ENCODE measurements at places on chromosomes 13 and 19.
A peak's percentile ranks its signal among the peaks of the same experiment; 100 is the strongest.

- no peak for DNase-seq
Observed at GRCh38 chr13:37539976-37540605, 58.5 kb downstream of the POSTN start.

GRCh38 chr13:90577726-90578125 is 769.8 kb upstream of the MIR17HG start:
- DNase-seq: no peak

GRCh38 chr13:31749929-31750328 is 10.6 kb downstream of the RXFP2 start:
- no peak for DNase-seq

DNA sequence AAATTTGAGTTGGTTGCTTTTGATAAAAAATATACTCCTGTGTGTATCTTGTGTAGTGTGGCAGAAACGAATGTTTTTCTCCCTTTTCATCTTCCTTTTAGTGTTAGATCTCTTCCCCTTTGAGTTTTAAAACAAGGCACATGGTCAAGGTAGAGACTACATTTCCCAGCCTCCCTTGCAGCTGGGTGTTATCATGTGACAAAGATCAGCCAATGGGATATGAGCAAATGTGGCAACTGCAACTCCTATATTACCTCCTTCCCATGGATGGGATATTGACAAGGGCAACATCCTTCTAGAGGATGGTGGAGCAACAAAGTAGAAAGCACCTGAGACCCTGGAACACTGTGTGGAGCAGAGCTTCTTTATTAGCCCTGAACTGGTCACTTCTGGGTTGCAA is 42.4 kb downstream of the ADGRE3 start:
- DNase-seq: no peak

GRCh38 chr19:10107254-10107653 is 1.1 kb downstream of the PPAN start:
- no peak for DNase-seq

DNA sequence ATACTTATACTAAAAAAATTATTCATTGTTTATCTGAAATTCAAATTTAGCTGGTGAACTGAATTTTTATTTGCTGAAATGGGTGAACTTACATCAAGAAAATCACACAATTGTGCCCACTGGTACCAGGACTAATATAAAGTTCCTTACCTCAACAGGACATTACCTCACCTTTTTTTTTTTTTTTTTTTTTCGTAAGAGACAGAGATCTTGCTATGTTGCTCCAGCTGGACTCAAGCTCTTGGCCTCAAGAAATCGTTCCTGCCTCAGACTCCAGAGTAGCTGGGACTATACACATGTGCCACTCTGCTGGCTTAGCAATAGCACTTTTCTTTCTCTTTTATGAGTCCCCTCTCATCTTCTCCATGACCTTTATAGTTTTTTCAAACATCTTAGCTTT is 22.5 kb upstream of the NDFIP2 start:
- no peak for DNase-seq

DNA sequence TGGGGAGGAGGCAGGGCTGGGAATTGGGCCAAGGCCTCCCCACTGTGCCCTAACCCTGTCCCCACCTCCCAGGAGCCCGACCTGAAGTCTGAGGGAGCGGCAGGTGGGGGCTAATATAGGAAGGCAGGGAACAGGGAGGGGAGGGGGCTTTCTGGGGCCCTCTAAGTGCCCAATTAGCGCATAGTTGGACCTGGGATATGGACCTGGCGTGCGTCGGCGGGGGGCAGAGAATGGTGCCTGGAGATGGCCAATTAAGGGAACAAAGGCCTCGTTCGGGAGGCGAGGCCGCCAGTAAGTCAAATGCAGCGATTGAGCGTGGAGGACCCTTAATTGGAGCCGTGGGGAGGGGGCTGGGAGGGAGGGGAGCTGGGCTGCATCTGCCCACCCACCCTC is at the start of gene C19orf85:
C19orf85 (minus strand) TSS at position 90 of the 393 bp plus-strand sequence. CDS start 197 bp downstream, outside the sequence.
- DNase-seq: no peak

DNA sequence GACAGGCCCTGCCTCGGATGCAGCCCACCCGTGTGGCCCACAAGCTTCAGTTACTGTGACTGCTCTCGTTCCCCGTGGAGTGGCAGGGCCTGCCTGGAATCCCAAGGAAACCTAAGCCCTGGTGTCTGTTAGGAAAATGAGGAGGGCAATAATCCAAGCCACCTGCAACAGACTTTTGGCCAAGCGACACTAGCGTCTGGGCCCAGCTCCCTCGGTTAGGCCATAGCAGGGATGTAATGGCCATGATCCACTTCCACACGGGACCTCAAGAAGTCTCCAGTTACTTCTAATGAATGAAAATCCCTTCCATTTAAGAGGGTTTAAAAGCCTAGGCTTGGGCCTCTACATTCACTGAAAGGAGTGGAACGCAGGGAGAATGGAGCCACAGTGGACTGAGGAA is 8.9 kb downstream of the ZC3H4 start:
- DNase-seq: peak; percentile 51

GRCh38 chr13:30805603-30806011 is 70.3 kb downstream of the ALOX5AP start:
- DNase-seq: peak; percentile 77

GRCh38 chr13:101452519-101453485 is at the start of gene ITGBL1:
Gene ITGBL1, plus strand, starts transcription at chr13:101452675. Its CDS starts 159 bp downstream, at chr13:101452834.
- peak; percentile 52 for DNase-seq

- no peak for DNase-seq
Observed at GRCh38 chr19:15298847-15299567, 33.3 kb downstream of the BRD4 start.

GRCh38 chr13:33392794-33393405 is 107.3 kb upstream of the STARD13 start:
- no peak for DNase-seq

GRCh38 chr19:35797663-35798062 is 15.0 kb downstream of the PRODH2 start:
- no peak for DNase-seq

GRCh38 chr13:51916051-51916818 is 54.5 kb downstream of the CCDC70 start:
- DNase-seq: no peak

GRCh38 chr13:30796631-30797601 is 61.6 kb downstream of the ALOX5AP start:
- DNase-seq: no peak

DNA sequence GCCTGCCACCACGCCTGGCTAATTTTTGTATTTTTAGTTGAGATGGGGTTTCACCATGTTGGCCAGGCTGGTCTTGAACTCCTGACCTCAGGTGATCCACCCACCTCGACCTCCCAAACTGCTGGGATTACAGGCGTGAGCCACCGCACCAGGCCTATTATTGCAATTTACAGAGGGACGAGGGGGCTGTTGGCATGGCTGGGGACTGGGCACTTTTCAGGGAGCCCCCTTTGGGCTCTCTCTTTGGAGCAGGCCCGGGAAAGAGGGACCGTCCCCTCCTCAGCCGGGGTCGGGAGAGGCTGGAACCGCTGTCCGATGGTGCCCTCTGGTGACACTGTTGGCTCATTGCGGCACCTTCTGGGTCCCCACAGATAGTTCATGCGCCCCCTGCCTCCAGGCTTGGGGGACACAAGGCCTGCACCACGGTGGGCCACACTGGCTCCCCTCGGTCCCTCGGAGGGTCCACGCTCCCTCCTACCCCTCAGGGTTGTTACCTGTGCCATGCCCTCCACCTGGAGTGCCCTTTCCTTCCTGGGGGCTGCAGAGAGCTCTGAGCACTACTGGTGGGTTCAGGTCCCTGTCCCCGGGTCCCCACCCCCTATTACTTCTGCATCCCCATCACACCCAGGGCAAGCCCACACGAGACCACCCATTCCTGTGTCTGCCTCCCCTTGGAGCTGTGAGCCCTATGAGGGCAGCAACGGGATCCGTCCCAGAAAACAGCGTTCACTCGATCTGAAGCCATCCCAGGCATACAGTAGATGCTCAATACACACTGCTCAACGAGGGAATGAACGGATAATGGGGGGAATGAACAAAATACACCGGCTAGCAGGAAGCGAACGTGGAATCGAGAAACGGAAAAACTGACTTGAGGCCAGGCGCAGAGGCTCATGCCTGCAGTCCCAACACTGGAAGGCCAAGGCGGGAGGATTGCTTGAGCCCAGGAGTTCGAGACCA is 12.5 kb downstream of the FEM1A start:
- DNase-seq: peak; percentile 81

DNA sequence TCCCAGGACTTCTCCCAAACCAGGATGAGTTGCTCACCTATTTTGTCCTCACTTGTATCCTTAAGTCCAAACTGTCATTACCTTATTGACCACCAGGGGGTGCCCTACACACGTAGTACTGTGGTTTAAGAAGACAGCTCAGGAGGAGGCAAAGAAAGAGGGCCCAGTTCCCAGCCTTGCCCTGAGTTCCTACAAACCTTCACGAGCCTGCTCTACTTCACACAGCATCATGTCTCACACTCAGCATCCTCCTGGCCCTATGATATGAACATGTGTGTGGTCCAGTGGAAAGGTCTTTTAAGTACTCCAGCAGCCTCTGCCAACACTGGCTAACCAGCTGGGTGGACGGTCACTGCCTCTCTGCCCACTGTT is 8.1 kb upstream of the ZNF784 start:
- DNase-seq: peak; percentile 91

- no peak for DNase-seq
Observed at GRCh38 chr19:28999724-29000433, 213.1 kb downstream of the UQCRFS1 start.

- DNase-seq: no peak
Observed at GRCh38 chr13:32116210-32116609, 84.6 kb downstream of the FRY start.

- no peak for DNase-seq
Observed at GRCh38 chr19:56116606-56117005, 4.5 kb downstream of the ZNF787 start.

GRCh38 chr13:37364007-37364406 is 234.6 kb downstream of the POSTN start:
- DNase-seq: no peak

DNA sequence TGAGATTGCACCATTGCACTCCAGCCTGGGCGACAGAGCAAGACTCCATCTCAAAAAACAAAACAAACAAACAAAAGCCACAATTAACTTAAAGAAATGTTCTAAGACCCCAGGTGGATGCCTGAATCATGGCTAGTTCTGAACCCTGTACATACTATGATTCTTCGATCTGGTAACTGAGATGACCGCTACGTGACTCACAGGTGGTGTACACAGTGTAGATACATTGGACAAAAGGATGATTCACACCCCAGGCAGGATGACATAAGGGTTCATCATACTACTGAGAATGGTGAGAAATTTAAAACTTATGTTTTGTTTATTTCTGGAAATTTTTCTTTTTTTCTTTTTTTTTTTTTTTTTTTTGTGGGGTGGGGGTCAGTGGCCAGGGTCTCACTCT is 6.5 kb downstream of the ZNF426 start:
- no peak for DNase-seq

GRCh38 chr19:16034180-16034579 is 42.1 kb upstream of the TPM4 start:
- DNase-seq: peak; percentile 14

- DNase-seq: no peak
Observed at GRCh38 chr19:32649751-32650150, 25.2 kb downstream of the ANKRD27 start.

- DNase-seq: no peak
Observed at GRCh38 chr13:66977161-66977560, 253.0 kb downstream of the PCDH9 start.

DNA sequence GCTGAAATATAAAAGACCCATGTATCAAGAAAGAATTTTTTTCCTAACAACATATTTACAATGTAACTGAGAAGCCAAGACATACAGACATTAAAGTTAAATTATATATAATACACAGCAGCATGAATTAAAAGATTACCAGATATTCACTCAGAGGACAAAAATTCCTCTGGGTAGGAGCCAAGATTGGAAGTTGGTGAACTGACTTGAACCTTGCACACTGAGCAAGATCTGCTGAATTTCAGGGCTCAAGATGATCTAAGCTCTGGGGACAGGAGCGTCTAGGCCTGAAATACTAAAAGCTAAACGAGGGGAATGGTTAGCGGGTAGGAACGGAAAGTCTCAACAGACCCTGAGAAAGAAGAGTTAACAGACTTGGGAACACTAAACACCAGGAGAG is 8.5 kb downstream of the FOXO1 start:
- DNase-seq: no peak

- DNase-seq: no peak
Observed at GRCh38 chr19:9060564-9061340, 26.1 kb upstream of the OR1M1 start.

- DNase-seq: no peak
Observed at GRCh38 chr19:35975608-35976214, 19.3 kb upstream of the SDHAF1 start.

DNA sequence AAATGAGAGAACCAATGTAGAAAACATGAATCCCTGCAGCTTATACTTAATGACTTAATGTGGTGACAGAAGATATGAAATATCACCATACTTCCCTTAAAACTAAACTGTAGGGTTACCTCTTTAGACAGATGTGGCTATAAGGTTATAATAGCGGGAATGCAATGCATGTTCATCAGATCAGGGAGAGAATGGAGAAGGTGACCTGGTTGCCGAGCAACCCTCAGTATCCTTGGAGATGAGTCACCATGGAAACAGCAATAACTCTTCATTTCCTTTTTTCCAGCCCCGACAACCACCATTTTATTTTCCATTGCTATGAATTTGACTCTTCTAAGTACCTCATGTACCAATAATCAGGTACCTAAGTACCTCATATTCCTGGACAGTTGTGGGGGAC is 28.0 kb upstream of the ZNF835 start:
- DNase-seq: no peak

- DNase-seq: no peak
Observed at GRCh38 chr13:49693191-49693733, 2.0 kb upstream of the EBPL start.

DNA sequence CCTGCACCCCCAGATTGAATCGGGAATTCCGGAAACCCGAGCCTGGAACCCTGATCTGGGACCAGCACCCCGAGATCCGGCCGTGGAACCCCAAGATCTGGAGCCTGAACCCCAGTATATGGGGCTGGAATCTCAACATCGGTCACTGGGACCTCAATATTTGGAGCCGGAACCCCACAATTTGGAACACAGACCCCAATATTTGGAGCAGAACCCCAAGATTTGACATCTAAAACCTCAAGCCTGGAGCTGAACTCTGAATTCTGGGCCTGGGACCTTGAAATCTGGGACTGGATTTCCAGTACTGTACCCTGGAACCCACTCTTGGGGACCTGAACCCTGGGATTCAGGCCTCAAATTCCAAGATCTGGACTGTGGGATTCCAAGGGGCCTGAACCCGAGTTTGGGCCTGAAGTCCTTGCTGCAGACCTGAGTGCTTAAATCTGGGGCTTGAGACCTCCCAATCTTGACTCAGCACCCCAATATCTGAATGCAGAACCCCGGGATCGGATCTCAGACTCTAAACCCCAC is 629 bp downstream of the LRFN3 start:
- no peak for DNase-seq

GRCh38 chr13:32384702-32385101 is 43.2 kb downstream of the N4BP2L1 start:
- DNase-seq: no peak

GRCh38 chr19:40502647-40503319 is 36.0 kb downstream of the SPTBN4 start:
- DNase-seq: no peak

GRCh38 chr19:30968210-30968609 is 381.0 kb downstream of the TSHZ3 start:
- DNase-seq: no peak
